Activated CD4-positive, alpha-beta T cell treated with anti-CD3 and anti-CD28 coated beads, Interleukin-2, amount 10 ng/mL, durations not matched to agents 7 days and 5 days (primary cell): ENCODE measurements at places on chromosomes 2 and 18.

GRCh38 chr2:218137514-218137913 is 11.7 kb downstream of the CXCR2 start:
- DNase-seq, result no peak

DNA sequence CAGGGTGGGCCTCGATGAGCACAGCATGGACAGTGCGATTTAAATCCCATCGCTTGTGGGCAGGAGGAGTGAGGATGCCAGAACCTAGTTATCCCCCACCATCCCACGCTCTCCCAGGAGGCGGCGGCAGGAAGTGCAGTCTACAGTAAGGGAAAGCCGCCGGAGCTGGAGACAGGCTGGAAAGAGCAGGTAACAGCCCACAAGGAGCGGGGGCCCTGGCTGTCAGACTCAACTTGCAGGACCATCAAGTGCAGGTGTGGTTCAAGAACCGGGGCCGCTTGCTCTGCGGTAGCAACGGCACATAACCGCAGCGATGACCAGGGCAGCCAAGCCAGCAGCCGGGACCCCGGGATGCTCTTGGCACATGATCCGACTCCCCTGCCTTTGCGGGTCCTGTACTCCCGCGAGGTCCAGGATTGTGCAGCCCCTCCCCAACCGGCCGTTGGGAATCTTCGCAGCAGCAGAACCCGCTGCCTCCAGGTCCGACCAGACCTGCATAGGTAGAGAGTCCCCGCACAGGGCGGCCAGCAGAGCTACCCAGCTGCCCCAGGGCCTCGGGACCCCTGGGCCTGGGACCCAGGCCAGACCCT is 82.1 kb downstream of the BIN1 start:
- no peak for DNase-seq

GRCh38 chr2:25204190-25204838 is 35.9 kb upstream of the POMC start:
- no peak for DNase-seq

DNA sequence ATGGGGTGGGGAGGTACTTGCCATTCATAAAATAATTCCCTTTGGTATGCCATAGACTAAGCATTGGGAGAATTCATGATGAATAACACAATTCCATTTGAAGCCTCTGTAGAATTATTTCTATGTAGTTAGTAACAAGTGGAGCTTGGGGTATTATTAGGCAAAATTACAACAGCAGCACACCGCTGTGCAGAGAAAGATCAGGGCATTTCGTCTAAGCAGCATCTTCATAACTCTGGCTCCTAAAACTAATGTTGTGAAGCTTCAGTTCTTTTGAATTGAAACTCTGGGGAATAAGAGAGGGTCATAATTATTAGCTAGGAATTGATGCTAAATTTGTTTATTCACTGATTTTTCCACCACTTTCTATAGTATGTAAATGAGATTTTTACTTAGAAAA is 630.7 kb downstream of the DCC start:
- no peak for DNase-seq
